ENCODE measurements at places on chromosomes 2 and 18.
A peak's percentile ranks its signal among the peaks of the same experiment; 100 is the strongest.

- no peak for DNase-seq
Observed at GRCh38 chr18:69664399-69664798, 263.7 kb downstream of the DOK6 start.

- no peak for DNase-seq
Observed at GRCh38 chr2:30446602-30447148, 371 bp upstream of the LCLAT1 start.

DNA sequence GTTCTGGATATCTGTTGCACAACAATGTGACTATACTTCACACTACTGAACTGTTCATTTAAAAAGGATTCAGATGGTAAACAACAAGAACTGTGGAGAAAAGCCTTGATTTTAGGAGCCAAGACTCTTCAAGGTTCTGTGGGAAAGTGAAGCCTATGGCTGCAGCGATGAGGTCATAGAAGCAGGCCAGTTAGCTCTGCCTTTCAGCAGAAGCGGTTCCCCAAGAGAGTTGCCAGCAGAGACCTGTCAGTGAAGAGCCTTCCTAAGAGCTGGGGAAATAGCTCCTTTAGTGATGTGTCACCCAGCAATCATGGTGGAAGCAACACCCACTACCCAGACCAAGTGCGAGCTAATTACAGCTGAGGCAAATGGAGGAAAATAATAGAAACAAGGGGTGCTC, 346.5 kb upstream of the ETAA1 start:
- no peak for DNase-seq

GRCh38 chr2:171405546-171405945, 28.2 kb downstream of the METTL8 start:
- DNase-seq: no peak

- DNase-seq: no peak
Observed at GRCh38 chr2:181972431-181973170, 13.1 kb upstream of the PPP1R1C start.

DNA sequence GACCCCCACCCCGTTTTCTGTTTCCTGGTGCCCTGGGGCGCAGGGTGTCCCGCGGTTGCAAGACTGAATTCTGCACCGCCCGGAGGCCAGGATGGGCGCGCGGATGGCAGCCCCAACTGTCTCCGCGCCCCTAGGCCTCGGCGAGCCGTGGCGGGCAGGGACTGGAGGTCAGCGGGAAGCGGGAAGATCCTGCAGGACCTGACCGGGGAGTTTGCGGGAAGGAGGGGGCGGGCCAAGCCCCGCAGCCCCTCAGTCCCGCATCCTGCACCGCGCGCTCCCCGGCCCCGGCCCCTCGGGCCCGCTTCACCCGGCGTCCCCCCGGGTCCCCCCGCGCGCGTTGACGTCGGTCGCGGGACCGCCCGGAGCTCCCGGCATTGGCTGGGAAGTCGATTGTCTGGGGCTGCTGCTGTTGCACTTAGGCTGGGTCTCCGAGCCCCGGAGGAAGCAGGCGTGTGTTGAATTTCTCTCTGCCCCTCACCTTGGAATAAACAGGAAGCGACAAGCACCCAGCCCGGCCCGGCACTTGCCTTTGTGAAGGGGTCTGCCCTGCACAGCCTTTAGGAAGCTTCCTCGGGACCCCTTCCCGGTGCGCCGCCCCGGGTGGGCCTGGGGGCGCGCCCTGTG, at the start of gene LDLRAD4:
LDLRAD4 (plus strand) TSS at position 393 of the 624 bp plus-strand sequence.
- DNase-seq: peak; percentile 37

GRCh38 chr2:85255456-85255812, 72.4 kb downstream of the TGOLN2 start:
- no peak for DNase-seq

- no peak for DNase-seq
Observed at GRCh38 chr2:149664896-149665295, 77.3 kb upstream of the MMADHC start.

DNA sequence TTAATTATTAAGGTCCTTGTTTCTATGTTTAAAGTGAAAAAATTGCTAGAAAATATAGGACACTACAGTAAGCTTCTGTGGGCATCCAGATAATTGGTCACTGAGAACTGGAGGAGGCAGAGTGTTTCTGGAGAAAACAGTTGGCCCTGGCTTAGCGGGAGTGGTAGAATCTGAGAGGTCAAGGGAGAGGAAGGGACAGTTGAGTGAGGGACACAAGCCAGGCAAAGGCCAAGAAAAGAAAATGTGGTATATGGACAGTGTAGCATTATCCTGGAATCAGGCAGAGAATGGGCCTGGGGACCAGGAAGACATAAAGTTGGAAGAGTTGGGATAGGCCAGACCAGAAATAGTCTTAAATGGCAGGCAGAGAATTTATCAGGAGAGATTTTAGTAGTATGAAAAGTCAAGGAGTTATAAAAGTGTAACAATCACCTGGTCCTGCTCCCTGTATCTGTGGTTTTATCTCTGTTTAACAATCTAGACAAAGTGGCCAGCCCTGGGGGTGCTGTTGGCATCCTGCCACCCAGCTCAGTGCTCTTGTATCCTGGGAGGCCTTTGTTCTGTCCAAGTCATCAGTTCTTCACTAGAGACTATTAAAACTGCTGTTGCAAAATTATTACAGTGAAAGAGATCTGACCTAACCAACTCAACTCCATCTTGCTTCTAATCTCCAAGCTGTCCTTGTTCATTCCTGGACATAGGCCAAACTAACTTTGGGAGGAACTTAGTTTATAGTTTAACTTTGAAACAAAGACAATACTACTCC, 15.4 kb upstream of the MSGN1 start:
- DNase-seq: no peak

DNA sequence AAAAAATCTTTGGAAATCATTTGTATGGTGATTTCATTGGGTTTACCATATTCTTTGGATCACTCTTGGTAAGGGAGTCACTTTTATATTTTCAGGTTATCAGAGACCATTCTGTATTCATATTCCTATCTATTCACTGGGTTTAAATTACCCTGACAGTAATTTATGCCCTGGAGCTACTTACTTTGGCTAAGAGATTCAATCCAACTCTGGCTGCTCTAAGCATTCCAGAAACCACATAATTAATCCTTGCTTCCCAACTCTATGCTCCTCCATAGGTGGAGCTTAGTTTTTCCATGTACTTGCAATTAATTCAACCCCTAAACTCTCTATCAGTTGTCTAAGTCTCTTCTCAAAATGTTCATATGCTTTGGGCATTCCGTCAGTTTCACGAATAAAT, 336.3 kb downstream of the AGPS start:
- no peak for DNase-seq

GRCh38 chr2:181586569-181587081, 70.3 kb downstream of the CERKL start:
- no peak for DNase-seq

DNA sequence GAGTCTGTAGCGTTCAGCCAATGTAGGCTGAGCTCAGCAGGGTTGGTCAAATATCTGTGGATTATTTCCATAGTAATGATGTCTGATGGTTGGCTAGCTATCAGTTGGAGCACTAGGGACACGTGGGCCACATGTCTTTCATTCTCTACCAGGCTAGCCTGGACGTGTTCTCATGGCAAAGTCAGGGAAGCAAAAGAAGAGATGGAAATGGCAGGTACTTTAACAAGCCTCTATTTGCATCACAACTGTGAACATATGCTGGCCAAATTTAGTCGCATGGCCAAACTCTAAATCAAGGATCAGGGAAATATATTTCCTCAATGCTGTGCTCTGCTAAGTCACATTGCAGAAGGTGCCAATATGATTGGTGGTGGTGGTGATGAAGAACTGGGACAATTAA, 371.6 kb upstream of the CHST9 start:
- DNase-seq: no peak

DNA sequence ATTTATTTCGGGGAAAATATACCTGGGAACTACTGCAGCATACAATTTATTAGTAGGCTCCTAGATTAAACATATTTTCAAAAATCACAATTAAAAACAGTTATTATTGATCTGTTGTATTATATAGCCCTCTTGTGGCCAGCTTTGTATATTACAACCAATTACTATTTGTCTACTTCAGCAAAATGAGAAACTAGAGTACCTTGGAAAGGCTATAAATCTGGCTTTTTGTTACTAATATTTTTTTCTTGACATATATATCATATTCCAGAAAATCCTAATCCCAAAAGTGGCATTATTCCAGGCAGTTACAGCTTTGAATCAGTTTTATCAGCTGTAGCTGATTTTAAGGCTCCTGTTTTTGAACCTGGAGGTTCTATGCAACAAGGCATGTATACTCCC, 101.2 kb downstream of the UBR3 start:
- no peak for DNase-seq

DNA sequence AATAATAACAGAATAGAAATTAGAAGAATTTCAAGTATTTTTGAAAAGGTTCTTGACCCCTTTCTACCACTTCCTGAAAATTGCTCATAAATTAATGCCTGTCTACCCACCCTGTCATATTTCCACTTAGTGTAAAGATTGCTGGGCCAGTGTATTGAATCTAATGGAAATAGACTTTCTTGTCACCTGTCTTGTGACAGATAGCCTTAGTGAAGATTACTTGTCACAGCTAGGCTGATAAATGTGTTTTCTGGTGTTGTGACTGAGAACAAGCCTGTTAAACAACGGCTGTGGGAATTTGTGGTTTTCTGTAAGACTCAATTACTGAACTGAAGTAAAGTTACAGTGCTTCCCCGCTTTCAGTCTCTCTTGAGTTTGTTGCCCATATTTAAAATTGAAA, 37.0 kb downstream of the PIK3C3 start:
- no peak for DNase-seq

DNA sequence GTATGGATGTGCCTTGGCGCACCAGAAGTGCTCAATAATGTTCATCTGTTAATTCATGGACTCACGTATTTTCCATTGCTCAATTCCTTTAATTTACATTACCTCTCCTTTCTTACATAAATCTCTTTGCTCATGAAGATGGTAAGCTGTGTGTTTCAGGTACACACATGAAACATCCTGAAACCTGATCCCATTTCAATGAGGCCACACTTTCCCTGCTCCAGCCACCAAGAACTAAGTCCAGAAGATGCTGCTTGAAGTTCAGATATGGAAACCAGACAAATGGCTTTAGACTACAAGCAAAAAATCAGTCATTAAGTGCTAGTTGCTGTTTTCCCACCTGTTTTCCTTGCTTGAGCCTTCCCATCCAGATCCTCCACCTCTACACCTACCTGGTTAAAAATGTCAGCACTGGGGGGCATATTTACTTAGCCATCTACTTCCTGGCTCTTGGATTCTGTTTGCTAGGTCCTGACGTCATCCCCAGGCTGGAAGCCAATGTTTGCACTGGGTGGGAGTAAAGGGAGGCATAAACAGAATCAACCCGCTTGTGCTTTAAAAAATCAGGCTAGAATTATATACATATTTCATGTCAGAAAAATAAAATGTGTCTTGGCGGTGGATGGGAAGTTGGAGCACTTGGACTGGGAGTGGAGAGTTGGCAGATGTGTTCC, 309.7 kb downstream of the OSR1 start:
- no peak for DNase-seq

- DNase-seq: no peak
Observed at GRCh38 chr2:14737201-14737600, 104.7 kb downstream of the LRATD1 start.

DNA sequence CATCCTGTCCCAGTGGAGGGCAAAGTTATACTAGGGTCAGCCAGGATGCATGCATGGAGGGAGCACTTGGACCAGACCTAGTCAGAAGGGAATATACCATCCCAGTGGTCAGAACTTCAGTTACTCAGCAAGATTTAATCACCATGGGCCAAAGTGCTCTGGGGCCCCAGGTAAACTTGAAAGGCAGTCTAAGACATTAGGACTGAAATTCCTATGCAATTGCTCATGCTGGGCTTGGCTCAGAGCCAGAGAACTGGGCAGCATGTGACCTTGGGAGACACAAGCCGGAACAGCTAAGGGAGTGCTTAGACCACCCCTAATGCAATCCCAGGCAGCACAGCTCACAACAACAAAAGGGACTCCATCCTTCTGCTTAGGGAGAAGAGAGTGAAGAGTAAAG, 401.3 kb downstream of the KCNJ3 start:
- DNase-seq: no peak

- no peak for DNase-seq
Observed at GRCh38 chr18:51361130-51361860, 163.8 kb upstream of the MEX3C start.

DNA sequence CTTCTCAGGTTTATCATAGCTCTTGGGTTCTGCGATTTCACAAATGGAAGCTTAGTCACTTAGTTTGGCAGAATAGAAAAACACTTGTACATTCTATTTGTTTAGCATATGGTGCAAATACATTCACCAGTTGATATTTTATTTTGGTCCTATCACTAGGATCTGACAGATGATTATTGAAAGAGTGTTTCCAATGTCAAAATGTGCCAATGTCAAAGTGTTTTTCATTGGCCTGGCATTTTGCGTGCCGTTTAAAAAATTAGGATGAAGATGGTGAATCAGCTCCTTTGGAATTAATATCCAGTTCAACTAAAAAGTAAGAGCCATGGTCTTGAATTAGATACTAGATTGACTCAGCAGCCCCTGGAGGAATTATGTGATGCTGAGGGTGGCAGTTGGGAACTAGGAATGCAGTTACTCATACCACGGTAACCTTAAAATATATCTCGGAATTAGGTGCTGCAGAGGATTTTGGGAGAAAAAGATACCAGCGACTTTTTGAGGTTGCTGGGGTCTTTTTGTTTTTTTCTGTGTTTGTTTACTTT, 87.0 kb downstream of the SPHKAP start:
- no peak for DNase-seq

- no peak for DNase-seq
Observed at GRCh38 chr2:208686665-208687064, 280.1 kb downstream of the PTH2R start.

GRCh38 chr2:55399815-55400214, 19.8 kb downstream of the CCDC88A start:
- DNase-seq: no peak

- no peak for DNase-seq
Observed at GRCh38 chr18:24488824-24489493, 28.5 kb downstream of the HRH4 start.

DNA sequence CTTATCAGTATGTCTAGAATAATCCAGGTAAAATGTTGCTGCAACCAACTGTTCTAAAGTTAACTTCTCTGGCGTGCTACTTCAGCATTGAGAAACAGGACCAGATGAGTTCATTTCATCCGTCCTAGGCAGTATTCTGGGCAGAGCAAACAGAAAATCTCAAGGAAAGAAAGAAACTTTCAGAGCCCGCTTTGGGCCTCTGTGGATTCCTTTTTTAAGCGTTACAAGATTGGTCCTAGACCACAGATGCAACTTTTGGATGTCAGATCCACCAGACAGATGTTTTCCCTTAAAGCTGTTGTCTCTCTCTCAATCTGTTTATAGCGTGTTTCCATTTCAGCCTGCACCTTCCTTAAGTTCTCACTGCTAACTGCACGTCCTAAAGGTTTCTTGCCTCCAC, 75.0 kb downstream of the BCL2 start:
- no peak for DNase-seq

Measured in T follicular helper cell (primary cell).